ENCODE measurements at places on chromosomes 2 and 18.

- DNase-seq: no peak
Measured at GRCh38 chr2:38925982-38926381, 36.3 kb downstream of the ARHGEF33 start.

DNA sequence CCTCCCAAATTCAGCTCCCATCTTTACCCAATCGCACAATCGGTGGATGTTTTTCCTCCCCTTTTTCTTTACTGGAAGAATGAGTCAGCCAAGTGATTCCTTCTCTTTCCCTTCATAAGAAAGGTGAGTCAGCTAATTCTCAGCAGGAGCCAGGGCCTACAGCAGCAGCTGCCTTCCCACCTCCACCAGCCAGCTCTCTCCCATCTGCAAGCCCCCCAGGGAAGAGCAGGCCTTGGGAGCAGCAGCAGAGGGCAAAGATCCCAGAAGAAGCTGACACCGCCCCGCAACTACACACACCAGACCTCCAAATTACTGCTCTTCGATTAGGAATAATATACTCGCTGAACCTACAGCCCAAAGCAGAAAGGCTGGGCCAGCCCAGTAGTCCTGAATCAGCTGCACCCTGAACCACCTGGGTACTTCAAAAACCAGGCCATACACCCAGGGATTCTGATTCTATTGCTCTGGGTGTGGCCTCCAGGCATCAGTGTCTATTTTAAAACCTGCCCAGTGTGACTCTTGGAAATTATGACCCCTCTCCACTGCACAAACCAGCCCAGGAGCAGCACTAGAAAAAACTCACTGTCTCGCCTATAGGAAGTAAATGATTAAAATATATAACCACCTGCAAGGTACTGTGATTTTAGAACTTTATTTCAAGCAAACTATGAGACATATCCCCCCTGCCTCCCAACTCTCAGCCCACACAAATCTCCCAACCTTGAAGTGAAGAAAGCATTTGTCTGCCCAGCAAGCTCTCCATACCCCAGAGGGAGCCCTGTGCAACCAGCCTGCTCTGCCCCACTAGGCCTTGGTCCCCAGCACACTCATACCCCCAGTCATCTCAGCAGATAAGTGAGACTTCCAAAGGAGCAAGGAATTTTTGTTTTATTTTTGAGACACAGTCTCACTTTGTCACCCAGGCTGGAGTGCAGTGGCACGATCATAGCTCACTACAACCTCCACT lies 7.3 kb downstream of the SFXN5 start:
- DNase-seq: peak; percentile 31

GRCh38 chr2:166041613-166042012 lies 86.2 kb downstream of the SCN1A start:
- DNase-seq: no peak

- DNase-seq: no peak
Measured at GRCh38 chr2:239075918-239076758, 228.3 kb downstream of the TWIST2 start.

DNA sequence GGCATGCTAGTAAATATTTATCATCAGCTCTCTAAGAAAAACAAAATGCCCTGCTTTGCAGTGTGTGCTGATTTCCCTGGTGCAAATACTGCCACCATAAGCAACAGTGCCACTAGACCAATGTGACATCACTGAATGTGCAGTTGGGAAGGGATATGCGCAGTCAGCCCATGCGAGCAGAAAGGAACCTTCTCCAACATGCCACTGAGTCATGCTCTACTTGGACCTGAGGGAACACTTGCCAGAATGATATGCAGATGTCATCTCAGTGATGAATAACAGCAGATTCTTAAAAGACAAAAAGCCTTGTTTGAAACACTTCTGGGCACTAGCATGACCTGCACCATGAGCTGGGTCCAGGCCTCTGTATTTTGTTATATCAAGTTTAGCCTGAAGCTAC lies 55.3 kb upstream of the REL start:
- no peak for DNase-seq

GRCh38 chr18:65737471-65737955 lies 13.3 kb upstream of the CDH7 start:
- DNase-seq: no peak

DNA sequence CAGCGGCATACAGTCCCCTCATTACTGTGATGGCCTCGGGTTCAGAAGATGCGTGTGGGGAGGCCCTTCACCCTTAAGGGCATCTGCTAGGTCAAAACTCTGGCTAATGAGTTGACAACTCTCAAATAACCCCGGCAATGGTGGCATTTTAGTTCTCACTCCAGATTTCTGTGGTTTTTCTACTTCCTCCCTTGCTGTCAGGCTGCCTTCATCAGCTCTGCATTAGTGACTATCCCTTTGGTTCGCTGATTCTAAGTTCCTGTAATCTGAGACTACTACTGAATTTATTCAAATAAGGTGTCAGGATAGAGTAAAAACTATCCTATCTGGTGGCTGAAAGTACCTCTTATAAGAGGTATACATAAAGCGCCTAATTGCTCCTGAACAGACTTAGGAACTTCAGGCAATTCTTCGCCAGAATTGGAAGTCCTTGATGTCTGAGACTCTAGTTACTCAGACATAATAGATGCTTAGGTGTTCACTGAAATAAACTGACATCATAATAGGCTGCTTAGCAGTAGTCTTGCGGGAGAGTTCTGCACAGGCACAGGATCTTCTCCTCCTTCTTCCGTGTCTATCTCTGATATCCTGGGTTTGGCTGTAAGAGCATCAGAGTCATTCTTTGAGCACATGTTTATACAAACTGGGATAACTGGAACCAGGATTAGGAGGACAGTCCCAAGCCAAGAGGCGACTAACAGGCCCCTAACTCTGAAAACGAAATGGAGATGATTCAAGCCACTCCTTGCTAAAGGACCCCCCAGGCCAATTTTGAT lies 194.5 kb downstream of the DNER start:
- DNase-seq: no peak

DNA sequence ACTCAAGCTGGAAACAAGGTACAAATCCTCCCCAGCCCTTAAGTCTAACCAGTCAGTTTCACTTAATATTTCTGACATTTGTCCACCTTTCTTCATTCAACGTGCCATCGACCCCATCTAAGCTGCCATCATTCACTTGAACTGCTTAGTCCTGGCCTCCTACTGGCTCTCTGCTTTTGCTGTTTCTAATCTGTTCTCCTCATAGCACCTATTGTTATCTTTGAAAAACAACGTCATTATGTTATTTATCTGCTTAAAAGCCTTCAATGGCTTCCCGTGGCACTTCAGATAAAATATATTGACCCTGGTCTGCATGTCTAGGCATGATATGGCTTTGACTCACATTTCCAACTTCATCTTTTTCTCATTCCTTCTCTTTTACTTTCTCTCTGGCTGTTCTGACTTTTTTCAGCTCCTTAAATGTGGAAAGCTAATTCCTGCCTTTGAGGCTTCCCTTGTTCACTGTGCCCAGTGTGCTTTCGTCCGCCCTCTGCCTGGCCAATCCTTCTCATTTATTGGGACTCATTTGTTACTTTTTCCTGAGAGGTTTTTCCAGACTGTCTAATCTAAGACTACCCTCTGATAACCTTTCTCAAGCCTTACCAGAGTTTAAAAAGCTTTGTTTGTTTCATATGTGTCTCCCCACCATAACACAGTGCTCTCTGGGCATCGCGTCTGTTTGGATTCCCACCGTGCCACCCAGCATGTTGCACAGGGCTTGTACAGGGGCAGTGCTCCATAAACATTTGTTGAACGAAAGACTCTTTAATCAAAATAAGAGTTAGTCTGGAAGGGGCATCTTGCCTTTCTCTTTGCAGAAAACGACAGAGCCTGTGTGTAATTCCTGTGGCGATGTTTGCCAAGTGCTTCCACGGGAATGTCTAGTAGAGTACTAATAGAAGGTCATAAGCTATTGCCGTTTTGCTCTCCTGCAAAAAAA lies 183.9 kb downstream of the FMNL2 start:
- DNase-seq: no peak

DNA sequence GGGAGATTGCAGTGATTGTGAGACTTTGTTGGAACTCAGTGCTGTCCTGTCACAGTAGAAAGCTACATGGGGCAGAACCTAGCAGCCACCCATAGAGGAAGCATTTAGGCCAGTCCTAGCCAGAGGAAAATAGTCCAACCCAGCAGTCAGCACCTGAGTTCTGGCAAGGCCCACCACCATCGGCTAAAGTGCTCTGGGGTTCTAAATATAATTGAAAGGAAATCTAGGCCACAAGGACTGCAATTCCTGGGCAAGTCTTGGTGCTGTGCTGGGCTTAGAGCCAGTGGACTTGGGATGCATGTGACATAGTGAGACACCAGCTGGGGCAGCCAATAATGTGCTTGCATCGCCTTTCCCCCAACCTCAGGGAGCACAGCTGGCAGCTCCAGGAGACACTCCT lies 28.9 kb upstream of the ACTR2 start:
- no peak for DNase-seq

GRCh38 chr2:226705133-226705886 lies 94.3 kb downstream of the IRS1 start:
- DNase-seq: no peak

GRCh38 chr2:161238560-161239325 lies 69.5 kb upstream of the PSMD14 start:
- no peak for DNase-seq

GRCh38 chr2:24354957-24355356 lies 5.4 kb downstream of the ITSN2 start:
- DNase-seq: no peak

DNA sequence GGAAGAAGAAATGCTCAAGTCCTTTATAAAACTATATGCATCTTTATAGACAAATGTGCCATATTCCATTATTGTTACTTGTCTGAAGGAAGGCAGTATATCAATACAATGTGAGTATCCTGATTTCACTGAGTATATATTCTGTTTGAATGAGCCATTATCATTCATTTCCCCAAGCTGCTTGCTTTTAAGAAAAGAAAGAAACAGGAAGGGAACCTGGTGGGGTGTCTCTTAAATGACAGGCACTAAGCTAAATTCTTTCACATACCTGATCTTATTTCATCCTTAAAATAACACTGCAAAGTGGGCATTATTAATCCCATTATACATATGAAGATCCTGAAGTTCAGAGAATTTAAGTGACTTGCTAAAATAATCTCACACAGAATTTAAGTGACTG lies 307.9 kb downstream of the SLC8A1 start:
- no peak for DNase-seq

- DNase-seq: no peak
Measured at GRCh38 chr2:166972002-166972401, 83.7 kb downstream of the XIRP2 start.

GRCh38 chr2:220064111-220065030 lies 436.9 kb downstream of the SLC4A3 start:
- no peak for DNase-seq

- no peak for DNase-seq
Measured at GRCh38 chr2:177332026-177332991, 60.3 kb upstream of the AGPS start.

- no peak for DNase-seq
Measured at GRCh38 chr2:28547906-28548600, 52.2 kb downstream of the PLB1 start.

GRCh38 chr18:21272016-21272579 lies 30.1 kb downstream of the GREB1L start:
- DNase-seq: no peak

DNA sequence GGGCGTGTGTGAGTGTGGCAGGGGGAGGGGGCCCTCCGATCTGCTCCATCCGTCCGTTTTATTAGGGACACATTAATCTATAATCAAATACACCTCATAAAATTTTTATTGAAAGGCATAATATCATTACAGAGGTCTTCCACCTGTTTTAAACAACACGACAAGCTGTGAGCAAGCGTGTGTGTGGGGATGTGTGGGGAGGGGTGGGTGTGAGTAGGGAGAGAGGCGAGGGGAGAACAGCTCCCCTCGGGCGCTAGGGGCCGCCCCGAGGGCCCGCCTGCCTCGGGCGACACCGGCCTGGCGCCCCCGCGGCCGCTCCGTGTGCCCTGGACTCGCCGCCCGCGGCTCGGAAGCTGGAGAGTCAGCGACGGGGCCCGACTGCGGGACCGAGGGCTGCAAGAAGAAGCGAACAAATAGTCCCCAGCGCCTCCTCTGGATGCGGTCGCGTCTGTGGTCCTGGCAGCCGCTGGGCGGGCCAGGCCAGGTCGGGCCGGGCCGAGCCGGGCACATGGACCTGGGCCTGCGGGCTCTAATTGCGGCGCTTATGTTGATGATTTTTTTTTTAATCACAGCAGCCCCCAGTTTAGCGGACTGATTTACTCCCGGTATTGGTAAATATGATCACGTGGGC lies 352 bp upstream of the HOXD9 start:
- no peak for DNase-seq

DNA sequence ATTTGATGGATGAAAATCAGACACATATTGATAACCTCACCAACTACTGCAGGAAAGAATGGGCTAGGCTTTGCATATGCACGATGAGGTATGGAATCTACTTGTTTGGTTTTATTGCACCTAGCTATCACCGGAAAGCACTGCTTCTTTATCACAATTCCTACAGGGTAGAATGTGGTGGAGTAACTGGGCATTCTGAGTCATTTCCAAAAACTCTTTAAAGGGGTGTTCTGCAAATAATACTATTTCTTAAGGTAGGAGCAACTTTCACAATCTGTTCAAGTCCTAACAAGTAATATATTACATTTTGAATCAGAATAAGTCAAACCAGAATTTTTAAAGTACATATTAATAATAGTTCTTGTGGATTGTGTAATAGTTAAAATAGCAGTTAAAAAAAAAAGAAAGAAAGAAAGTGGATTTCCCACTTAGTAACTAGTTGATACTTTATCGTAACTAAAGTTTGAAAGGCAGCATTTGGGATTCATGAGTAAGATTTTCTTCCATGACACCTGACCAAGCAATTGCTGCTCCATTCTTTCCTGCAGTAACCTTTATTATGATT lies 40.5 kb downstream of the INO80C start:
- no peak for DNase-seq

GRCh38 chr2:198490748-198491147 lies 686.4 kb downstream of the PLCL1 start:
- DNase-seq: no peak

DNA sequence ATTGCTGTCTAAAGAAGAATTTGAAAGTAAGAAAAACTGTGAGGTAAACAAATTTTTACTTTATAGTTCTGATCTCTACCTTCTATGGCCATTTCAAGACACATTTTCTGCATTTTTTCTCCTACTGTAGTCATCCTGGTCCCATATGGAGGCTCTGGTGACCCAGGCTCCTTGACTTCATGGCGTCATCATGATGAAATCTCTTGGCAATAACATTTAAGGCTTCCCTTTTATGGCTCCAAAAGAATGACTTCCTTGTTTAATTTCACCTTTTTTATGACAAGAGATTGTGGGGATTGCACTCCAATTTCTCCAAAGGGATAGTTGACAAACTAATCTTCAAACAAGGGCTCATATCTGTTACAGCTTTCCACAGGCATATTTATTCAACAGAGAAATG lies 143.0 kb upstream of the SCN7A start:
- DNase-seq: no peak

GRCh38 chr18:63083555-63083954 lies 236.0 kb downstream of the BCL2 start:
- DNase-seq: no peak

GRCh38 chr2:159409116-159409800 lies 122.8 kb upstream of the WDSUB1 start:
- no peak for DNase-seq

- DNase-seq: no peak
Measured at GRCh38 chr2:203603456-203604389, 68.6 kb upstream of the RAPH1 start.

Measured in AG04449 (cell line).